Stimulated activated CD4-positive, alpha-beta T cell treated with anti-CD3 and anti-CD28 coated beads, Interleukin-12 subunit alpha, Interleukin-12 subunit beta, amount 100 ng/mL, for 48 hours (primary cell): ENCODE measurements at places on chromosomes 11 and 22.

- DNase-seq, result peak; percentile 13
These were observed 43.3 kb downstream of the MYEOV start for GRCh38 chr11:69337211-69337721.

- DNase-seq, result no peak
These were observed 39.3 kb downstream of the CEP295 start for GRCh38 chr11:93700830-93701229.

DNA sequence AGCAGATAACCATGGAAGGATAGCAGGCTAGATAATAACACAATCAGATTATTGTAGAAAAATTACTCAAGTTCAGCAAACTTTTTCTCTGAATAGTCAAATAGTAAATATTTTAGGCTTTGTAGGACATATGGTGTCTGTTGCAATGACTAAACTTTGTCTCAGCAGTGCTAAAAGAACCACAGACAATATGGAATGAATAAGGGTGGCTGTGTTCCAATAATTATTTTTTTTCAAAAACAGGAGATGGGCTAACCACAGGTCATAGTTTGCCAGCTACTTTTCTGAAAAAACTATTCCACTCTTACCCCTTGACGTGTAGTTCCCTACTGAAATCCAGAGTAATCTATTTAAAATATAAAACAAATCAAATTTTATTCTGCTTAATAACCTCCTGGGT lies 153.9 kb upstream of the LRRC4C start:
- no peak for DNase-seq

- no peak for DNase-seq
These were observed 94.7 kb downstream of the NECTIN1 start for GRCh38 chr11:119634301-119634700.

DNA sequence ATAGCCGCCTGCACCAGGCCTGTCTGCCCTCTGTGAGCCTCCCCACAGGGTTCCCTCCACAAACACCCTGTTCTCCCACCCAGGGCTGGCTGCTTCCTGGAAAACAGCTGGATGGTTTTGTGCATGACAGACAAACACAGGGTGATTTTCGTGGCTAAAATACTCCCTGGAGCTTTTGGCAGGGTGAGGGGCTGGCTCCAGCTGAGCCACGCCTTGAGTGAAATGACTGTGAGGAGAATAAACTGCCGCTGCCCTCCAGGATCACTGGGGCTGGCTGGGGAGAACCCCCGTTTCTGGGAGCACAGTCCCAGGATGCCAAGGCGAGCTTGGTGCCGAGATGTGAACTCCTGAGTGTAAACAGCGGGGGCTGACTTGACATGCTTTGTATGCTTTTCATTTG lies 20.3 kb upstream of the PPP6R3 start:
- DNase-seq, result no peak

DNA sequence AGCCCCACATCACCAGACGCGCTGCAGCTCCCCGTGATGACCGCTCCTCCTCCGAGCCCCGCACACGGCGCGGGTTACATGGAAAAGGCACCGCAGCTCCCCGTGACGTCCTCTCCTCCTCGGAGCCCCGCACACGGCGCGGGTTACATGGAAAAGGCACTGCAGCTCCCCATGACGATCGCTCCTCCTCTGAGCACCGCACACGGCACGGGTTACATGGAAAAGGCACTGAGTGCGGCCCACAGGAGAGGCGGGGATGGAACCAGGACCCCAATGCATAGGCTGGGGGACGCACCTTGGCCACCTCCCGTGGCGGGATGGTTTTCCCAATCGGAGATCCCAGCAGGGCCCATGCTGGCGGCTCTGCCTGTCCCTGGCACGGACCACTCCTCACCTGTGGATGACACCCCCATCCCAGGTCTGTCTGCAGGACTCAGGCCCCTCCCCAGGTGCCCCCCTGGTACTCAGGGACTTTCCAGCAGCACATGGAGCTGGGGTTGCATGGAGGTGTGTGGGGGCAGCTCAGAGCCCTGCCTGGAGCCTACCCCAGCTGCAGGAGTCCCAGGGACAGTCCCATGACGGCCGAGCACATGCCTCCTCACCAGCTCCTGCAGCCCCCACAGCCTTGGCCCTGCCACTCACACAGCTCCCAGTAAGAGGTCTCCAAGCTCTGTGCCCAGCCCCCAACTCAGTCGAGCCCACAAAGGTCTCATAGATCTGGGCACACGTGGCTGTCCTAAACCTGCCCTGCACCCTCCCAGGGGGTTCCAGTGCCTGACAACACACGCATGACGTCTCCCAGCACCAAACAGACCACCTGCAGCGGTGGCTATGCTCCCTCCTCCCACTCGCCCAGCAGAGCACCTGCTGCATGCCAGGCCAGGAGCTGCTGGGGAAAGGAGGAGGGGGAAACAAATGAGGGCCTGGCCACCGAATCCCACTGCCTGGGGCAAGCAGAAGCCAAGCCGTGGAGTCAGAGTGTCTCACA lies 166.6 kb downstream of the BRD1 start:
- no peak for DNase-seq

GRCh38 chr22:44201665-44202064 lies 20.9 kb downstream of the PARVG start:
- DNase-seq, result no peak

- DNase-seq, result no peak
These were observed 17.8 kb downstream of the TREH start for GRCh38 chr11:118661425-118662301.

- DNase-seq, result no peak
These were observed 67.1 kb downstream of the GGTLC2 start for GRCh38 chr22:22711532-22711913.

DNA sequence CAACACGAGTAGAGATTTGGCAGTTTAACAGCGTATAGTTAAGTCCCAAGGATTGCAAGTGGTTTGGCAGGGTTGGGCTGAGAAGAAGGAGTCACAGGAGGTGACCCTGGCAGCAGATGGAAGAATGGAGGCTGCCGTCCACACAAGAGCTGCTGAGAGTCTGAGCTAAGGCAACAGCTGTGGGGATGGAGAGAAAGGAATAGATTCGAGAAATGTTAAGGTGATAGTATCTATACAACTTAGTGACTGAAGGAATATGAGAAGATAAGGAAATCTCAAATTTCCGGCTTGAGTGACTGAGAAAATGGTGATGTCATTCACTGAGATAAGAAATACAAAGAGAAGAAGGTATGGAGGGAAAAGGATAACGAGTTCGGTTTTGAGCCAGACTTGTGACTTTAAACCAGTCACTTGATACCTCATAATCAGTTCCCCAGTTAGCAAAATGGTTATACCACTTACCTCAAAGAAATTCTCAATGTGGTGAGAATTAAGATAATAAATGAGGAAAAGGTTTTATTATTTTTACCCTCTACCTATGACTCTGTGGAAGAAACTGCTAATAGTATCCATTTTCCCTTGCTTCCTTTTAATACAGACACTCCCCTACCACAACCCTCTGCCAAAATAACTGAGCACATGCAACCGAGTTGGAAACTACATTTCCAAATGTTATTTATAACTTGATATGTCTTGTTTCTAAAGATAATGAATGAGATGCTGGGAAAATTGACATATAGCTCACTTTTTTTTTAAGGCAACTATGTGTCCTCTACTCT lies 30.7 kb downstream of the FAM168A start:
- DNase-seq, result no peak

DNA sequence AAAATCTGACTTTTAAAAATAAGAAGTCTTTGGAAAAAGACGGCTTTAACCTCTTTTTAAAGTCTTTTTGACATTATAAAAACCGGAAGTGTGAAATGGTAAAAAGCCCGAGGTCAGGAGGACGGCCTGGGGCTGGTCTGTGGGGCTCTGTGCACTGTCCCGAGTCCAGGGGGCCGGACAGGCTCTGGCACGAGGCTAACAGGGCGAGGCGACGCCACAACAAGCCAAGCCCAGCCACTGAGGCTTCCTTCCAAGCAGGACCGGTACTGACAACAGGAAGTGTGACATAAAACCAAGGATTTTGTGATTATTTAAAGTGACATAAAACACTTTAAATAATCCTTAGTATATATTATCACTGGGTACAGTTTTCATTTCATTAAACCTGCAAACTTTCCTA lies 39.2 kb downstream of the BRD1 start:
- DNase-seq, result no peak

- DNase-seq, result no peak
These were observed 775.6 kb upstream of the CCDC90B start for GRCh38 chr11:84061726-84062125.

- no peak for DNase-seq
These were observed 57.9 kb downstream of the NECTIN1 start for GRCh38 chr11:119671051-119671450.

- DNase-seq, result no peak
These were observed 113.0 kb downstream of the PTPRJ start for GRCh38 chr11:48093323-48093722.

GRCh38 chr11:10349806-10350205 lies 44.9 kb downstream of the ADM start:
- DNase-seq, result no peak

GRCh38 chr11:10298342-10298741 lies 4.3 kb upstream of the SBF2 start:
- no peak for DNase-seq

GRCh38 chr11:115716601-115717529 lies 212.7 kb upstream of the CADM1 start:
- no peak for DNase-seq

- DNase-seq, result peak; percentile 96
These were observed at the start of gene VPS11 for GRCh38 chr11:119067371-119068222. Gene VPS11, plus strand, starts transcription at chr11:119067818. Its CDS starts 6 bp downstream, at chr11:119067824.

- no peak for DNase-seq
These were observed 150.9 kb downstream of the CACNA1I start for GRCh38 chr22:39721206-39722031.

DNA sequence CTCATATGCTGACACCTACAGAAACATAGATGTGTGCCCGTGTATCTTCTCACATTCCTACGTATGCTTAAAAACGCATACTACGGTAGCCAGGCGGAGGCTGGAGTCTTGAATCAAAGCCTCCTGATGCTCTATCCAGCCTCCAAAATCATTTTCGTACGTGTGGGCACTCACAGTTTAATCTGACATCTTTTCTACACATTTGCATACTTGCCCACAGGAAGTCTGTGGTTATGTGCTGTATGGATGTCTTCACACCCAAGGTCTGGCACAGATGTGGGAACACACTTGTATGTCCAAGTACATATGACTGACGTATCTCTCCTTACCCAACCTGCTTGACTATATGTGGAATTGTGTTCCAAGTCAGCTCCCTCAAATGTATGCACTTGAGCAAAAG lies 561.8 kb upstream of the CADM1 start:
- no peak for DNase-seq

DNA sequence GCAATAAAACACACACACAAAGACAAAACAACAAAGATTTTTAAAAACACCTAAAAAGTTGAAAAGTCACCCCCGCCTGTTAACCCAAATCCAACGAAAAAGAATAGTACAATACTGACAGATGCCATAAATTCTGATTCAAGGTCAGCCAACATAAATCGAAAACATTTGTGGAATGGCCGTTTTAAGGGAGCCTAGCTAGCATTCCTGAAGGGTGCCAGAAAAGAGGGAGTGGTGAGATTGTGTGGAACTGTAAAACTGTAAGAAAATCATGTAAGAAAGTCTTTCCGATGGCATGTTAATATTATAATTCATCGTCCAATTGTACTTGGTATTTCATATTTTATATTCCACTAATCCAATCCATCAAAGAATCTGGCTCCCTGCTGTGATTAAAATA lies 75.1 kb downstream of the RAB38 start:
- no peak for DNase-seq

GRCh38 chr11:24688981-24689380 lies 192.1 kb downstream of the LUZP2 start:
- DNase-seq, result no peak

GRCh38 chr22:24090581-24090980 lies 79.5 kb downstream of the CABIN1 start:
- DNase-seq, result no peak

DNA sequence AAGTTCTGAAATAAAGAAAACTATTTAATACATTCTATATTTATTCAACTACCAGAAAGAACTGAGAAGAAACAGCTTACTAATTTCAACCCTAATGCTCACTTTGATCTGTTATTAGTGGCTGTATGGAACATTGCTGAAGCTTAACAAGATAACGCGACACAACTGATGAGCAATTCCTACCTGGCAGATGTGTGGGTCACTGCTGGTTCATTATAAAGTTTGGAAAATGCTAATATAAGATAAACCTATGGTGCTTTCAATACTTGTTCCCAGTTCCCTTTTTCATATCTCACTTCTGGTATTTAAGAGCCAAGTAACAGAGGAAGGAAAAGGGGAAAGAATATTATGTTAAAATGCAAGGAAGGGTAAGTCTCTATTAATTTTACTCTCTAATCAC lies 10.5 kb downstream of the CTSC start:
- DNase-seq, result no peak

GRCh38 chr11:111335549-111335948 lies 37.2 kb downstream of the POU2AF3 start:
- no peak for DNase-seq

DNA sequence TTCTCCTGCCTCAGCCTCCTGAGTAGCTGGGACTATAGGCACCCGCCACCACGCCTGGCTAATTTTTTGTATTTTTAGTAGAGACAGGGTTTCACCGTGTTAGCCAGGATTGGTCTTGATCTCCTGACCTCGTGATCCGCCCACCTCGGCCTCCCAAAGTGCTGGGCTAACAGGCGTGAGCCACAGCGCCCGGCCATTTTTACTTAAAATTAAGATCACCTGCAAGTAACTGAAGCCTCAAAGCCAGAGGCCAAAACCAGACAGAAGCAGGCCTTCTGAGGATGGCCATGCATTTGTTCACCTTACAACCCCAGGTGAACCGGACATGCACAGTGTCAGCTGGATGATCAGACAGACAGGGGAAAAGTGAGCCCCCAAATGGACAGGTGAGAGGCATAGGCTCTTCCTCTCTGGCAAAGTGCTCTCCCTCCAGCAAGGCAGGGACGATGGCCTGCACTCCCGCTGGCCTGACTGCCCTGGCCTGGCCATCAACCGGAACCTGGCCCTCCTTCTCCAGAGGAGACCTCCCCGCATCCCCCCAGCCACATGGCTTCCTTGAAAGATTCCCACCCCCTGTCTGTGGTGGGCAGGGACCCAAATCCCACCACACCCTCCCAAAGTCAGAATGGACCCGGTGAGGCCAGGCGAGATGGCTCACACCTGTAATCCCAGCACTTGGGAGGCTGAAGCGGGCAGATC lies 25.9 kb downstream of the APOBEC3H start:
- no peak for DNase-seq

DNA sequence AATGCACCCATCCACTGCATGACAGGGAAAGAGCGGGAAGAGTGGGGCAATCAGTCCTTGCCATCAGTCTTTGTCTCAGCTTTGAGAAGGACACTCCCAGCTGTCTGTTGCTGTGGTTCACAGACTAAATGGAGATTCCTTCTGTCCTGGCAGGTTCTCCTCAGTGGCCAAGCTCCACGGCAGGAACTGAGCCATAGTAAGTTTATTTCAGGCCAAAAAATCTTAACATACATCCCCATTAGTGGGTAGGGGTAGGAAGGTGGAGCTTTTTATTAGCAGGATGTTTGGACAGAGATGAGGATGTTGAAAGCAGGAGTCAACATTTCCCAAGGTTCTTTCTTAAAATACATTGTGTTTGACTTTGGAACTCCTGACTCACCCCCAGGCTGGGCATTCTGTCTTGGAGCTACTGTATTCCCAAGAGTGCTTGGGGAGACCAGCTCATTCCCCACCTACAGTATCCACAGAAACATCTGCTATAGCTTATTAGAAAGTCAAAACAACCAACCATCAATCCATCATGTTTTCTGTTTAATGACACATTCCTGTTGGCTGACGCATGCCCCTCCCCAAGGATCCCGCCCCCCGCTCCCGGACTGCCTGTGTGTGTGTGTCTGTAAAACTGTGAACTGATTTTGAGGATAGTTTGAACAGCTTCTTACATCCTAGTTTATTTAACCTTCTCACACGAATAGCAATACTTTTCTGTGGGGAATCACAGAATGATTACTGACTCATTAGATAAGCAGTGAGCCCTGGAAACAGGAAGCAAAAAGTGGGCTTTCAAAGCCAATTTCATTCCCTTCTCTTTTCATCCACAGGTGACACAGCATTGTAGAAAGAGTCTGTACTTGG lies 109.5 kb downstream of the CCDC81 start:
- DNase-seq, result no peak
